ENCODE measurements at places on chromosomes 5 and 9.
A peak's percentile ranks its signal among the peaks of the same experiment; 100 is the strongest.

- no peak for DNase-seq
Measured at GRCh38 chr5:102511666-102512065, 12.9 kb upstream of the SLCO6A1 start.

- DNase-seq, result no peak
Measured at GRCh38 chr5:3080366-3080765, 328.9 kb upstream of the IRX2 start.

DNA sequence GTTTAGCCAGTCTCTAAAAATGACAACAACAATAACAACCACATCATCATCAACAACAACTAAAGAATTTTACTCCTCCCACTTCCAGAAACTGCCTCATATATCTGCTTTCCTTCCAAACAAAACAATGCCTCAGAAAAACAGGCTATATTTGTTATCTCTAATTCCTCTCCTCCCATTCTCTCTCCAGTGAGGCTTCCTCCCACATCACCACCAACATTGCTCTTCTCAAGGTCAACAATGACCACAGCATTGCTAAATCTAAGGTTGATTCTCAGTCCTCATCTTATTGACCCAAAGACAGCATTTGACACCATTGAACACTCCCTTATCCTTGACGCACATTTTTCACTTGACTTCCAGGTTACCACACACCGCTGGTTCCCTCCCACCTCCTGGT lies 38.1 kb upstream of the PRUNE2 start:
- no peak for DNase-seq

- DNase-seq, result peak; percentile 15
Measured at GRCh38 chr5:148957591-148958202, 105.2 kb downstream of the SH3TC2 start.

DNA sequence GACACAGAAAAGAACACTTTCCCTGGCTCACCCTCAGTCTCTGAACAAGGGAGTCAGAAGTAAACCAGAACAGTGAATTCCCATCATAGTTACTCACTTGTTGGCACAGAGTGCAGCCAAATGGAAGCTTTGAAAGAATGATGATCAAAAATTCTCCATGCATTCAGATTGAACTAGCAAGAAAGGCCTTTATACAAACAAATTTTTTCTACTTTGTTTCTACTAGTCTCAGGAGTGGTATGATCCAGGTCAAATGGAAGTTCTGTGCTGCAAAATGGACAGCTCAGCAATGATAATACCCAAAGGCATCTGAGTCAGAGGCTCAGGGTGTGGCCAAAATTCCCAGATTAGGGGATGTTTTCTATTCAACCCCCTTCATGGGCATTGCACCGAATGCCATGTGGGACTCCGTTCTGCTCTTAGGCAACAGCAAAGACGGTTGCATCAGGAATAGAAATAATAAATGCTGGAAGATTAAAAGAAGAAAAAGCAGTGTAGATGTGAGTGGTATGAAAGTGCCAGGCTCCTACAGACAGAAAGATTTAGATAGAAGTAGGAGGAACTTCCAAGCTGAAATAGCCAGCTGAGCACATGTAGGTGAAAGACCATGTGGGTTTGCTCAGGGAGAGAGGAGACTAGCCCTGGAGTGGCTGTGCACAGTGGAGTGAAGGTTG lies 24.0 kb upstream of the ASPN start:
- no peak for DNase-seq

GRCh38 chr5:94575196-94575595 lies 43.2 kb downstream of the KIAA0825 start:
- peak; percentile 20 for DNase-seq

DNA sequence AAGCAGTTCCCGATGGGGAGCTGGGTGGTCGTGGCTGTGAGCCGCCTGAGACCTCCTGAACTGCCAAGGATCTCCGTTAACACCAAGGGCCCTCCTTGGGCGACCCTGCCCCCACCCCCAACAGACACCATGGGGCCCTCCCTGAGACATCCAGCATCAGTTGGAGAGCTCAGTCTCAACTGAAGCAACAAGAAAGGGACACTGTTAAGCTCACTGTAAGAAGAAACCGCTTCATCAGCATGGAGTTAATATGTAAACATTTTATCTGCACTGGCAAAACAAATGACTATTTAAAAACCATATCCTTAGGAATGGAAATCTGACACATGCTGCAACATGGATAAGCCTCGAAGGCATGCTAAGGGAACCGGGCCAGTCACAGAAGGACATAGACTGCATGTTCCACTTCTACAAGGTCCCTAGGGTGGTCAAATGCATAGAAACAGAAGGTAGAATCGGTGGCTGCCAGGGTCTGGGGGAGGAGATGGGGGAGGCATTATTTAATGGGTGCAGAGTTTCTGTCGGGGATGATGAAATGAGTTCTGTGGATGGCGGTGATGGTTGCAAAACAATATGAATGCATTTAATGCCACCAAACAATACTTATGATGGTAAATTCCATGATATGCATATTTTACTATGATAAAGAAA lies 47.4 kb downstream of the ROR2 start:
- DNase-seq, result peak; percentile 67

GRCh38 chr9:113573046-113573958 lies 109.8 kb downstream of the RGS3 start:
- no peak for DNase-seq

DNA sequence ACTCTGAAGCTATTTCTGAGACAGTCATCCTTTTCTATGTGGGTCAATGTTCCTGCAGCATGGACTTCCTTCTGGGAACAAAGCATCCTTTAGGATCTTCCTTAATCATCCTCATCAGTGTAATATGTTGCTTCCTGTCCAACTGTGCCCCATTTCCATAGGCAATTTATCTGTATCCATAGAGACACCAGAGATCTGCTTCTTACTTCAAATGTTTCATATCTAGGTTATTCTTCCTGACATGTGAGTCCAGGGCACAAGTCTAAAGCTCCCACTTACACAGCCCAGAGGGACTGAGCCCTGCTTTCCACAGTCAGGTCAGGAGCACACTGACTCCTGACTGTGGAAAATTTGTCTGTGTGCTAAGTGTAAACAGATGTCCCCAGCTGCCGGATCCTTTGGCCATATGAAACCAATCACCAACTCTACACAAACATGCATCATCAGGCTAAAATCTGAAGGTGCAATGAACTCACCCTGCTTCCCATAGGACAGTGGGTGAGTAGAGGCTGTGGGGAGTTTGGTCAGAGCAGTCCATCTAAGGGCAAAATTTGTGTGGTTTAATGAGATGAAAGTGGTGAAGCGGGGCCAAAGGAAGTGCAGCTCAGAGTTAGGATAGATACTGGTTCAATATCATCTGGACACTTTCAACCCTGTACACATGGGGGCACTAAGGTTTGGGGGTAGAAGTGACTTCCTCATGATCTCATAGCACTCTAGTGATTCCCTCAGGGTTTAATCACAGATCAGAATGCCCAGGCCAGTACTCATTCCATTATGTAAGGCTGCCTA lies 85.2 kb upstream of the TNC start:
- no peak for DNase-seq

GRCh38 chr5:83253720-83254119 lies 176.4 kb downstream of the XRCC4 start:
- DNase-seq, result no peak

DNA sequence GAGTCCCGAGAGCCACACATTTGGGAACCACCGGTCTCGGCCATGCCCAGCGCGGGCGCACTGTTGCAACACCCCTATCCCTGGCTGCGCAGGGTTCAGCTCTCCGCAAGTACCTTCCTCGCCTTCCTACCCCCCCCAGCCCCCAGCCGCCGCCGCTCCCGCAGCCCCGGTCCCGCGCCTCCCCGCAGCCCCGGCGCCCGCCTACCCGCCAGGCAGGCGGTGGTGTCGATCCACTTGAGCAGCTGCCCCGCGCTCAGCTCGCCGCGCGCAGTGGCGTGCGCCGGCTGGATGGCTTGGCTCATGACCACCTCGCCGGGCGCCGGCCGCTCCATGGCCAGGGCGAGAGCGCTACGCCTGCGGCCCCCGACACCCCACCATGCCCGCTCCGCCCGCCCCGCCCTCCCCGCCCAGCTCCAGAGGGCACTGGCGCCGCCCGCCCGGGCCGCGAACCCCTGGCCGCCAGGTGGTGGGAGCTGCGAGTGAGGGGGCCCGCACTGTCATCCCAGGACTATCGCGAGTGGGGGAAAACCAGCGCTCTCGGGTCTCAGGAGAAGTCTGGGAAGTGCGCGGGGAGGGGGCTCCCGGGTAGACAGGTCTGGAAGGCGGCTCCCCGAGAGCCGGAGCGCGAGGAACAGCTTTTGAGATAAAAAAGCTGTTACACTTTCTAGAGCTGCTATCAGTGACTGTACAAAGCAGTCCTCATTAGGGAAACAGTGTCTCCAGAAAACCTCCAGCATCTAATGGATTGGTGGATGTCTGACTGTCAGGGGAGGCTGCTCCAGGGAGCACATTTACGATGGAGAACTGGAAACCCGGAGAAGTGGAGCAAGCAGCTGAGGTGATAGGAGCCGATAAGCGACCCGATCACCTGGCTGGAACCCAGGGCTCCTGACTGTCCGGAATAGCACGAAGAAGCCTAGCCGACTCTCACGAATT lies at the start of gene ACOT12:
Gene ACOT12, minus strand, starts transcription at position 352 of the 936 bp plus-strand sequence. Its CDS starts 20 bp downstream, at position 332.
- peak; percentile 45 for DNase-seq

DNA sequence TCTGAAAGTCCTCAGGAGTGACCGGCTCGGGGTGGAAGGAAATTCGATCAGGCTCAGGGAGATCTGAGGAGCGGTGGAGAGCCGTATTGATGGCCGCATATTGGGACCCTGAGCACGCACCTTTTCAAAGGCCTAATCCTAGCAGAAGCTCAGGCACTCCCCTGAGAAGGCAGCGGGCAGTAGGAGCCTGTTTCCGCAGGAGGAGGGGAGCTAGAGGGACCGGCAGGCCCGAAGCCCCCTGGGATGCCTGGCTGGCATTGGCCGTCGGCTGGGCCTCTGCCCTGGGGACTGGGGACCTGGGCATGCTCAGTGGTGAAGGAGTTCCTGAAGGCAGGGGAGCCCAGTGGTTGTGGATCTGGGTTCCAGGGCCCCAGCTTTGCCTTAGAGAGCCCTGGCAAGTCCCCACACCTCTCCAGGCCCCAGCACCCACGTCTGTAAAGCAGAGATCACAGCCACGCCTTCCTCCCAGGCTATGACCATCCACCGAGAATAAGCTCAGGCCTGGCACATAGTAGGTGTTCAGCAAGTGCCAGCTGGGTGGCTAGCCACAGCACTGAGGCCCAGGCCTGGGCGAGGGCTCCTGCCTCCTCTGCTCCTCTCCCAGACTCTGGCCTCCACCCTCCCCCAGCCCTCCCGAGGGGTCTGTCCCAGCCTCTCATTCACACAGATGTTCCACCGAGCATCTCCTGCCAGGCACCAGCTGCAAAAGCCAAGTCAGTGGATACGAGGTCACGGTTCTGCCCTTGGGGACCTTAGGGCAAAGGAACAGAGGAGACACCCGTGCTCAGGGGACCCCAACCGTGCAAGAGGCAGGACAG lies 17.2 kb upstream of the QRFP start:
- DNase-seq, result no peak

DNA sequence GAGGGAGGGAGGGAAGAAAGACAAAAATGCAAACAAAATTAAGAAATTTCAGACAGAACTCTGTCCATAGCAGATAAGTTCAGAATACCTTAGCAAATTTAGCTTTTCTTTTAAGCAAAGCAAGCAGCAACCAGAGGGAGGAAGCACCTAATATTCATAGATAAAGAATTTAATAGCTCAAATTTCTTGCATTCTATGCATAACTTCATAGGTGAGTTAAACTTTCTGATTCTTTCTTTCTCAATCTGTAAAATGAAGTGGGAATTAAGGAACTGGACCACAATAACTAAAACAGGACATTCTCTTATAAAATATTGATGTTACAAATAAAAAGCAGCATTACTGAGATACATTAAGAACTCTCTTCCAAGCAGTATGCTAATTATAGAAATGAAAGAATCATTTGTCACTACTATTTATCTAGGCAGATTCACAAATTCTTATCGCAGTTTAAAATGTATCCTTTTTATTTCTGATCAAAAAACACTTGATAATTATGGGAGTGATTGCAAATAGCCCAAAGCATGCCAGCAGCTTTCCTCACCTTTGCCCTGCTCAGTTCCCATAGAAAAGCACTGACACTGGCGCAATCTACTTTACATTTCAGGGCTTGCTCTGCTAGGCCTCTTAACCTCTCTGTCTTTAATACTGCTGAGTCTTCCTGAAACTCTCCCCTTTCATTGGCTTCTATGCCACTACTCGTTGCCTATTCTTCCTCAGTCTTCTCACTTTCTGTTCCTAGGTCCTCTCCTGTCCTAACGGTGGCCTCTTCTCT lies 341.8 kb downstream of the PIK3R1 start:
- DNase-seq, result no peak

GRCh38 chr5:172692981-172693380 lies 51.9 kb downstream of the NEURL1B start:
- DNase-seq, result no peak

DNA sequence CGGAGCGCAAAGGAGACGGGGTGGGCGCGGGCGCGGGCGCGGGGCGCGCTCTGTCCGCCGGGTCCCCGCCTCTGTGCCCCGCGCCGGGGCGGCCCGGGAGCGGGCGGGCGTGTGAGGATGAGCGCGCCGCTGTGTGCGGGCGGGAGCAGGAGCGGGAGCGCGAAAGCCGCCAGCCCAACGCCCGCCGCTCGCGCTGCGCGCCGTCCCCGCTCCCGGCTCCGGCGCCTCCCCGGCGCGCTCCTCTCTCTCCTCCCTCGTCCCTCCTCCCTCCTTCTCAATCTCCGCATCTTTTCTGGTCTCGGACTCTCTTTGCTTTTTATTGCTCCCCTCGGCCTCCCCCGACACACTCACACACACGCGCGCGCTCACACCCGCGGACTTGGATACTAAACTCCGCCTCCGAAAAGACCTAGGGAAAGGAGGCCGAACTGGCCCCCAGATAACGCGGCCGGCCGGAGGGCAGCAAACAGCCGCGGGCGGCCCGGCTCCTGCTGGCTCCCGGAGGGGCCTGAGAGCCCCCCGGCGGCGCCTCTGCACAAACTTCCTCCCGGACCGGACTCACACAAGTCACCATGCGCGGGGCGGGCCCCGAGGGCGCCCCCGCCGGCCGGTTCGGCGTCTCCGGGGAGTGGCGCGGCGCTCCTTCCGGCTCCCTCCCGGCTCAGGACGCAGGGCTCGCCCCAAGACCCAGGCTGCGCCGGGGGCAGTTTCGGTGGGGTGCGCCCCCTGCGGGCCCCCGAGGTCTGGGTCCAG lies at the start of gene FIBCD1:
Gene FIBCD1, minus strand, starts transcription at position 596 of the 753 bp plus-strand sequence. CDS start 640 bp downstream, outside the sequence.
- DNase-seq, result peak; percentile 45

DNA sequence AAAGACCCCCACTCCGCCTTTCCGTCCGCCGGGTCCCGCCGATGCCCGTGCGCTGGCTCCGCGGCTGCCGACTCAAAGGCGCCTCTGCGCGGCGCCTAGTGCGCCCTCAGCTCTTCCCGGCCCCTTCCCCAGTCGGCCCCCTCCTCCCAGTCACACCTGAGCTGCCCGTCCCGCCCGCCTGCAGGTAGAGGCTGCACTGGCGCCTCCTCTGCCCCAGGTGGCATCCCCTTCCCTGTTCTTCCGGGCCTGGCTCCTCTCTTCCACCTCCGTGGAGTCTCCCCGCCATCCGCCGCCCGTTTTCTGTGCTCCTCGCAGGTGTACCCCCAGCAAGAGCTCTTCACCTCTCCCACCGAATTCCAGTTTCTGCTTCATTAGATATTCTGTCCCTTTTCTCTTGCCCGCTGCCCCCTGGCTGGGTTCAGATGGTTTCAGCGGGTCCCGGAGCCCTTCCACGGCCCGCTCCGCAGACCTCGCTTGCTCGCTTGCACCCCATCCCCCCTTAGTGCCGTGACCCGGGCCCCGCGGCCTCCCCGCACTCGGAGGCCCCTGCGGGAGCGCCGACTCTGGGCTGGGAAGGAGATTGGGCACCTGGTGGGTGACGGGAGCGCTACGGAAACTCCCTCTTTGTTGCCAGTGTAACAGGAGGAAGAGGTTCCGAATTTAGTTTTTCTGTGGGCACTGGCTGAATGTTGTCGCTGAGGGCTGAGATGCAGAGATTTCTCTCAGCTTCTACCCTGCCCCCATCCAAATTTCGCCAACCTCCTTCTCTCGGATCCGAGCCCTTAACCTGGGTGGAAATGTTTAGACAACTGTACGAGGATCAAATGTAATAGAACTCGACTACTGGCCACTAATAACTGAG lies 809 bp downstream of the SLC44A1 start:
- peak; percentile 87 for DNase-seq

Measured in small intestine (tissue), 16 donors.